Stimulated activated effector memory CD8-positive, alpha-beta T cell treated with anti-CD3 and anti-CD28 coated beads, Interleukin-12 subunit alpha, Interleukin-12 subunit beta, amount 100 ng/mL, for 72 hours (primary cell): ENCODE measurements at places on chromosomes 5 and 9.

GRCh38 chr9:114310471-114311450, 12.1 kb upstream of the ORM1 start:
- DNase-seq: no peak

GRCh38 chr9:22031655-22032411, 22.7 kb upstream of the CDKN2B start:
- no peak for DNase-seq

DNA sequence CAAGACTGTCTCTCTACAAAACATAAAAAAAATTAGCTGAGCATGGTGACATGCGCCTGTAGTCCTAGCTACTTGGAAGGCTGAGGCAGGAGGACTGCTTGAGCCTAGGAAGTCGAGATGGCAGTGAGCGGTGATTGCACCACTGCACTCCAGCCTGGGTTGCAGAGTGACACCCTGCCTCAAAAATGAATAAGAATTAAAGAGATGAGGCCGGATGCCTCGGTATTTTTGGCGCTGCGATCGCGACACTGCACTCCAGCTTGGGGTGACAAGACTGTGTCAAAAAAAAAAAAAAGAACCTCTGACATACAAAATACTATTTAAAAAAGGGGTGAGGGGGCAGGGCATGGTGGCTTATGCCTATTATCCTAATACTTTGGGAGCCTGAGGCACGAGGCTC, 7.3 kb downstream of the GPBP1 start:
- DNase-seq: no peak

GRCh38 chr5:143227301-143227700, 176.2 kb downstream of the NR3C1 start:
- no peak for DNase-seq

- no peak for DNase-seq
Observed at GRCh38 chr9:80449513-80449912, 877.7 kb downstream of the TLE4 start.

- DNase-seq: no peak
Observed at GRCh38 chr5:15082096-15082495, 210.5 kb upstream of the ANKH start.

GRCh38 chr5:540071-540905, 16.0 kb upstream of the SLC9A3 start:
- no peak for DNase-seq

GRCh38 chr9:125893277-125893676, 146.1 kb downstream of the PBX3 start:
- no peak for DNase-seq

DNA sequence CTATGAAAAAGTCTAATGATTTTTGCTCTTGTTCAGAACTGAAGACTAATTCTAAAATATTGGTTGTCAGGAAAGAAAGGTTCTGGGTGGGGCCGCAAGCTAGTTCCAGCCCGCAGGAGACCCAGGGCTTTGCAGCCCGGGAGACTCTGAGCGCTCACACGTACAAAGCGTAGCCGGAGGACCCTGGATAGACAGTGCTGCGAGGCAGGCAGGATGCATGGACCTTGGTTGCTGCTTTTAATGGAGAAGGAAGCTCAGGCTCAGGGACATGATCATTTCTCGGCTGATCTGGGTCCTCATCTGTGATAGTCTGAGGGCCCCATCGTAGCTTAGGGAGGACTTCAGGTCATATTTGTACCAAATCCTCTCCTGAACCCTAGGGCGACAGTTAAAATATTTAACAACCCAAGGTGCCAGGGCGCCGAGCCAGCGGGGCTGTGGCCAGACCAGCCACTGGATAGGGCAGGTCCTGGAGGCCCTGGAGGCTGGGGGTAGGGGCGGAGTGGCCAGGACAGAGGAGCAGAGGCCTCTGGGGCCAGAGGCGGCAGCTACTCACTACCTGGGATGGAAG, 70.1 kb upstream of the UNC5A start:
- DNase-seq: peak; percentile 28

DNA sequence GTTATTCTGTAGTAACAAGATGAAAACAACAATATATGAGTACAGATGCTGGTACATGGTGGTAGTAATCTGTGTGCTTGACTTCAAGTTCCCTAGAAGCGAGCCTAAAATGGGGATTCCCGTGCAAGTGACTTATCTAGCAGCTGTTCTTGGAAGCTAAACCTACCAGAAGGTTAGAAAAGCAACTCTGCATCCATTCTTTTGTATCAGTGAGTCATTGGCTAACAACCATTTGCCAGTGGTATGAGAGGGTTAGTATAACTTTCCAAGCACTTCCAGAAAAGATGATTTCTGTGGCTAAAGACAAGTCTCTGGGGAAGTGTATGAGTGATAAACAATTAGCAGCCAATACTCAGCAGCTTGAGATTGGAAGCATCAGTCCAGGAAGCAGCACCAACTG, 787.7 kb upstream of the CDH6 start:
- no peak for DNase-seq

- no peak for DNase-seq
Observed at GRCh38 chr9:92534204-92534603, 1.6 kb downstream of the ECM2 start.

DNA sequence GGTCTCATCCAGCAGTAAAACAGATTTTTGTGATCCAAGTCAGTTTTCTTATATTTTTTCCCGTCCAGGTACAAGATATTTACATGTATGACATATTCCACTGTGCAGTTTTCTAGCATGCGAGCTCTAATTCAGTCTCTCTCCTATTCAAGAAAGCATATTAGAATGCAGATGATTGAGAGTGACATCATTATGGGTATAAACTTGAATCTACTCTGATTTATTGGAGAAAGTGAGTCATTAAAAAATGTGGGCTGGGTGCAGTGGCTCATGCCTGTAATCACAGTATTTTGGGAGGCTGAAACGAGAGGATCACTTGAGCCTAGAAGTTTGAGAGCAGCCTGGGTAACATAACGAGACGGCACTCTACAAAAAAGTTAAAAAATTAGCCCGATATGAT, 6.2 kb downstream of the FER start:
- DNase-seq: no peak

DNA sequence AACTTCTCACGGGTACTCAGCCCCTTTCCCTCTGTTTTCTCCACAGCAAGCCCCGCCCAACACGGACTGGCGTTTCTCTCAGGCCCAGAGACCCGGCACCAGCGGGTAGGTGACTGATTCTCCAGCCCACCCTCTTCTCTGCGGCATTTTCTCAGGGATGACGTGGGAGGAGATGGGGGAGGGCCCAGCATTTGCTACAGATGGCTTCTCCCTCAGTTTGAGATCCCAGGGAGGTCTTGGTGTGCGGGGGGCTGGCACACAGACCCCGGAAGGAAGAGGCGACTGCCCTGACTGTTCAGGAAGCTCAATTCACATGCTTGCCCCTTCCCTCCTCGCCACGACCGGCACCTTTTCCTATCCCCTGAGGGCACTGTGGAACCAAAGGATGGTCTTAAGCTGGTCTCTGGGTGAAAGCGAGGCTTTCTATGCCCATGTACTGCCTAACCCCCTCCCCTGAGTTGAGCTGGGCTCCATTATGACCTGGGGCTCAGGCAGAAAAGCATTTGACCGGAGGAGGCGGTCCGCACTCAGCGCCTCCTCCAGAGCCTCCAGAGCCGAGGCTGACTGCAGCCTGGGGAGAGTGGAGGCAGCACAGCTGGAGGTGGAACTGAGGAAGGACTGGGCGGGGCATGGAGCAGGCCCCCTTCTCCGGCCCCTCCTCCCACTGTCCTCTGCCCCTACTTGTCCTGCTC, 6.0 kb downstream of the PCDHGC5 start:
- no peak for DNase-seq

DNA sequence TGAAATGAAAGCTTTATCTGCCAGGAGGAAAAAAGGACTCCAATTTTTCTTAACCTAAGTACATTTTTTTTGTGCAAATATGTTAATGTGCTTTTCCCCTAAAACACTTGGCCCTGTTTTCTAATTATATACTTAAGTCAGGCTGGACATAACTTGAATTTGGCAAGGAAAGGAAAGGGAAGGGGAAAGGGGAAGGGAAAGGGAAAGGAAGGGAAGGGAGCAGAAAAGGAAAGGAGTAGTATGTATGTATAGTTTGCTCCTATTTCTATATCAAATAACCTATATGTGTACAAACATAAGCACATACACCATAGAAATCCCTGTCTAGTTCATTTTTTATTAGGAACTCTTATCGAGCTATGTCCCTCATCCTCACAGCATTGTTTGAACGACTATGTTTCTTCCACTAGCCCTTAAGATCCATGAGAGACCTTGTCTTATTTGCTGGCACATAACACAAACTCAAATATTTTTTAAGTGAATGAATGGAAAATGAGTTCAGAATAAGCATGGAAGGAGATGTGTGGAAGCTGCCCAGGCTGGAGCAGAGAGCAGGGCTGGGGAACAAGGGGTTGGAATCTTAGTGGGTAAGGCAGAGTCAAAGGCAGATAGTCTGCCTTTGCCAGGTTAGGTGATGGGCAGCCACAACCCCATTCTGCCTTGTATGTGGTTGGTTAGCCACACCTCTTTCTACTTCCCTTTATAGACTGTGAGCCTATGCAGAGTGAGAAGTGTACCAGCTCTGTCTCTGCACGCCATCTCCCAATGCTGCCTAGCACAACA, 70.0 kb downstream of the KLHL3 start:
- peak; percentile 8 for DNase-seq

GRCh38 chr5:139104577-139105276, 93.4 kb downstream of the SIL1 start:
- no peak for DNase-seq

GRCh38 chr5:126277762-126278161, 145.4 kb upstream of the GRAMD2B start:
- DNase-seq: no peak

DNA sequence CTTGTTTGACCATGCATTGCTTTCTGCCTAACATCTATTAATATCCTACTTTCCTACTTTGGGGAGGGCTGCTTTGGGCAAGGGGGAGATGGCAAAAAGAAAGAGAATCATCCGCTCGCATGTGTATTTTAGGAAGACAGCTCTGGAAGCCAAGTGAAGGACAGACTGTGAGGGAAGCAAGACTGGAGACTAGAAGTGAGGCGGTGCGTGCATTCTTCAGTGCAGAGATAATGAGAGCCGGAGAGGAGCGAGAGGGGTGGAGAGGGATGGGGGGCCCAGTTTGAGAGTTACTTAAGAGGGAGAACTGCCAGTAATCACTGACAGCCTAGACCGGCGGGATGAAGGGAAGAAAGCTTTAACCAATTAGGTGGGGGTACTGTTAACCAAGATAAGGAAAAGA, 151.7 kb upstream of the RAPGEF1 start:
- no peak for DNase-seq

DNA sequence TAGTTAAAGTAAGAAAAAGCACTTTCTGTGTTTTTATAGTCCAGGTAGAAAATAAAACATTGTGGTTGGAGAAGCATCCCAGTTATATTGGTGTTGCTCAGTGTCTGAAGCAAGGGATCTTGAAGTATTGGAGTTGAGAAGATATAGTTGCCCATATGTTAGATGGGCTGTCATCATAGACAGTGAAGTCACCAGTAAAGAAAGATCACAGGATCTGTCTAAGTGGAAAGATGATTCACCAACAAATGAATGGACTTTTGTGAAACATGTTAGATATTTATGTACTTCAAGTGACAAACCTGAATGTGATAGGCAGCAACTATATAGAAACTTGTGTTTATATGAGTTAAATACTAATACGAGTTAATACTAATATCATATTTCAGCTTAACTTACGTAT, 11.7 kb downstream of the OGN start:
- no peak for DNase-seq

- no peak for DNase-seq
Observed at GRCh38 chr5:171823269-171823668, 37.7 kb downstream of the SMIM23 start.

GRCh38 chr9:81621785-81622259, 67.5 kb downstream of the TLE1 start:
- DNase-seq: no peak

- DNase-seq: no peak
Observed at GRCh38 chr9:69671311-69671878, 776 bp downstream of the APBA1 start.

- DNase-seq: no peak
Observed at GRCh38 chr5:128212191-128212806, 128.7 kb downstream of the SLC12A2 start.

- no peak for DNase-seq
Observed at GRCh38 chr9:109990541-109990940, 210.5 kb downstream of the PALM2AKAP2 start.

- DNase-seq: peak; percentile 28
Observed at GRCh38 chr5:143402553-143403333, 743 bp downstream of the NR3C1 start.

DNA sequence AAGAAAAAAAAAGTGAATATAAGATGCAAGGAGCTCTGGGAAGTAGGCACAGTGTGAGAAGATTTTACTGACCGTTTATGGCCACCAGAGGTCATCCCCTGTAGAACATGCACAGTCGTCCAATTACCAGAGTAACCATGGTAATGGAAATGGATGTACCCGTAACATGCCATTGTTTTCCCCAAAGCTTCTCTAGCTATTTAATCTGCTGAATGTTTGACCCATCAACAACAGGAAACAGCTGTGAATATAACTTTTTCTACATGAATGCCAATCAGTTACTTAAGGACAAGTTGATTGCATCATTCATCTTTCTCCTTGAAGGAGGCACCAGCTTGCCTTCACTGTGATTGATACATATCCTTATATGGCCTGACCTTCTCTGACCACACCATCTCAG, 1967.0 kb upstream of the CDH9 start:
- no peak for DNase-seq

GRCh38 chr5:54844905-54845566, 140.4 kb downstream of the ESM1 start:
- DNase-seq: no peak

- no peak for DNase-seq
Observed at GRCh38 chr9:121852651-121853616, 201.5 kb downstream of the DAB2IP start.

DNA sequence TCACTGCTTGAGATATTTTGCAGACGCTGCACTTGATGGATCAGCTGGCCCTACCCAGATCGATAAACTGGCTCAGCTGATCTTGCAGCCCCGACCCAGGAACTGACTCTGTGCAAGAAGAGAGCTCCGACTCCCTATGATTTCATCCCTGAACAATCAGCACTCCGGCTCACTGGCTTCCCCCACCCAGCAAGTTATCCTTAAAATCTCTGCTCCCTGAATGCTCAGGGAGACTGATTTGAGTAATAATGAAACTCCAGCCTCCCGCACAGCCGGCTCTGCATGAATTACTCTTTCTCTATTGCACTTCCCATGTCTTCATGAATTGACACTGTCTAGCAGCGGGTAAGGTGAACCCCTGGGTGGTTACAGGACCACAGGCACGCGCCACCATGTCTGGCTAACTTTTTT, 16.9 kb upstream of the NANS start:
- no peak for DNase-seq

- peak; percentile 62 for DNase-seq
Observed at GRCh38 chr5:134100283-134101091, 14.0 kb upstream of the TCF7 start.

- DNase-seq: no peak
Observed at GRCh38 chr9:110021891-110022290, 186.1 kb downstream of the C9orf152 start.

GRCh38 chr9:83030391-83031107, 32.4 kb downstream of the RASEF start:
- no peak for DNase-seq
